ENCODE measurements at places on chromosomes 1 and 21.

GRCh38 chr1:205979301-205979700, 23.9 kb downstream of the RAB7B start:
- DNase-seq, result no peak

DNA sequence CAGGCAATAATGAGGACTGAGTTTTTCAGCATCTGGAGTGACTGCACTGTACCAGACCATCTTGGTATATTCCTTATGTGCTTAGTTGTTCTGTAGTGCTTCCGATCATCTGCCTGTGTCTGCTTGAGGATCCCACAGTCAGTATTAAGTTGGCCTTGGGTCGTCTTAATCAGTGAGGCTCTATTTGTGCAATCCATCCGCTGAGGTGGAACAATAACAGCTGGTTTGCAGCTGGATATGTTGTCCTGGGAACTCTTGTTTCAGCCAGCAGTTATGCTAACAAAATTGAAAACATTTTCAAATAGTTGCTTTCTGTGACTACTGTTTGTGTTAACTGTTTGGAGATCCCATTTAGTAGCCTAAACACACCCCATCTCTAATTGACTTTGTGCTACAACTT, 73.7 kb downstream of the LAMC1 start:
- DNase-seq, result no peak

GRCh38 chr1:46479744-46480350, 9.8 kb upstream of the DMBX1 start:
- DNase-seq, result no peak

DNA sequence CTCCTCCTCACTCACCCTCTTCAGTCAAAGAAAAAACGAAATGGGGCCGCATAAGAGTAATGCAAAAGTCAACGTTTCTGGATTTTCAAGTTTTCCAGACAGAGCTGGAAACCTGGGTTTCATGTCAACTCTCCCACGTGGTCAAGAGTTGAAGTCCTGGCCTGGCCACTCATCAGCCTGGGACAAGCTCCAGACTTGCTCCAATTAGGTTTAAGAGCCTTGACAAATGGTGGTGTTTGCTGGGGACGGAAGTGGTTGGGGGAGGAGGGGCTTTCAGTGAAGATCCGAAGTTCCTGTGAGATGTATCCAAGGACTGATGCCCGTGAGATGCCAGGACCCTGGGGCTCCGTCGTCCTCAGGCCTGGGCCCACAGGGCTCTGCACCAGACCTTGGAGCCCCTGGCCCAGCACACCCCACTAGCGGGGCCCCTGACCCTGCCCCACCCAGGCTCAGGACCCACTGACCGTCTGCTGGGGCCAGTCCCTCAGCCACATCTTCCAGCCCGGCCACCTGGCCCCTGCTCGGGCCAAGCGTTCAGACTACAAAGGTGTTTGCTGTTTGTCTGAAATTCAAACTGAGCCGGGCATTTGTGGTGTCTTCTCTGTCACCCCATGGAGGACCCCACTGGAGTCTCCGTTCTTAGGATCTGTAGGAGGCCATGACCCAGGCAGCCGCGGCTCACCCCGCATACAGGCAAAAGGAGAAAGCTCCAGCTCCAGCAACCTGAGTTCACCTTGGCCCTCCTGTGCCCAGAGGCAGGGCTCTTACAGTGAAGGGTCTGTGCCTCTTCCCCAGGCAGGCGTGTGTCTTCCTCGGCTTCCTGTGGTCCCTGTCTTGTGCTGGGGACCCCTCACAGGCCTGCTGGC, 53.3 kb downstream of the SIK1 start:
- no peak for DNase-seq

GRCh38 chr1:212975111-212975918, 25.0 kb downstream of the VASH2 start:
- no peak for DNase-seq

DNA sequence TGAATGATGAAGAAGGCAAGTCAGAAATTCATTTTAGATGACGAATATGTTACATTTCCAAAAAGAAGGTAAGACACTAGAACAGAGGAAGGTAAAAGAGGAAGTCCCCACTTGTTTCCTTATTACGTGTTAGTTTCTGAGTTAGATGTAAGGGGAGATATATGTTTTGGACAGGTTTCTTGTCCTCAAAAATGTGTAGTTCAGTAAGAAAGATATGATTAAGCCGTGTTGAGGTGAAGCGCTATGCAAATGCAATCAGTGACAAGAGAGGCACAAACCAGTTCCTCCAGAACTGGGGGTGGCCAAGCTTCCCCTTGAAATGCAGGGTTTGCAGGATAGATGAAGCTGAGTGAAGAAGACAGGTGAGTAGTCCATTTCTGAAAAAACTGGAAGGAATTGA, 293.3 kb upstream of the RUNX1 start:
- DNase-seq, result no peak

DNA sequence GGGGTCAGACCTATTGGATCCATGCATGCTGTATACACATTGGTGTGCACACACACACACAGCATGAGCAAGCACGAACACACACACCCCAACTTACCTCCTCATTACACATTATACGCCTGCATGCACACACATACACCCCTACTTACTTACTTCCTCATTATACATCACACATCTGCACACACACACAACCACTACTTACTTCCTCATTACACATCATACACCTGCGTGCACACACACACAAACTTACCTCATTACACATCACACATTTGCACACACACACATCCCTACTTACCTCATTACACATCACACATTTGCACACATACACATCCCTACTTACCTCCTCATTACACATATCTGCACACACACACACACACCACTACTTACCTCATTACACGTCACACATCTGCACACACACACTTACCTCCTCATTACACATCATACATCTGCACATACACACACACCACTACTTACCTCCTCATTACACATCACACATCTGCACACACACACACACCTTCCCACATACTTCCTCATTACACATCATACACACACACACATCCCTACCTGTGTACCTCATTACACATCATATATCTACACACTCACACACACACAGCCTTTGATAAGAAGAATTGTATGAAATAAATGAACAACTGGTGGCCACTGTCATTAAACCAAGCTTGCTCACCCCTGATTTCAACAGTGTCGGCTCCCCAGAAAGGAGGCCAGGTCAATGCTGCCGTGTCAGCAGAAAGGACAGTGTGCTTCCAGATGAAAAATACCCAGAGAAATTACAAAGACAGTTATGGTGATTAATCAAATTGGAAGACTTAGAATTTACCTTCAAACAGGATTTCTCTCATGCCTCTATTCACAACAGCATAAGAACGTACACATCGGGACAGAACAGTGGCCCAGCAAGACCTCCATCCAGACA, 117.8 kb downstream of the SETD4 start:
- DNase-seq, result no peak

- no peak for DNase-seq
These were observed 21.2 kb downstream of the CYP4B1 start for GRCh38 chr1:46820076-46820475.

GRCh38 chr1:117034791-117035290, 25.3 kb upstream of the TTF2 start:
- DNase-seq, result no peak

- DNase-seq, result no peak
These were observed 43.0 kb downstream of the PPP2R5A start for GRCh38 chr1:212328248-212328647.

GRCh38 chr1:114524944-114525343, 13.9 kb upstream of the TRIM33 start:
- DNase-seq, result no peak
